ENCODE measurements at places on chromosomes 5 and 9.

DNA sequence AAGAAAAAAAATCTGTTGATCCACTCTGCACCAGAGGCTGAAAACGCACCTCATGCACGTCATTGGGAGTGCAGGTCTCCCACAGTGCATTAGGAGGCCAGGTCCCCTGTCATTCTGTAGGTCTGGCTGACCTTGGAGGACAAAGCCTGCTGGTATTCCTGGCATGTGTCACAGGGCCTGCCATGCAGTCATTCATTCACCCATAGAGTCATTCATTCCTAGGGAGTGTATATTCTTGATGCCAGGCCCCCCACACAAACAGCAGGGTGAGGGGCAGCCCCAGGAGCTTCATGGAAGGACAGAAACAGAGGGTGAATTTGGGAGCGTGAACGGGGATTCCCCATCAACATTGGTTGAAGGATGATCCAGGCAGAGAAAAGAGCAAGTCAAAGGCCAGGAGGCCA, 2.2 kb downstream of the GBGT1 start:
- no peak for DNase-seq

GRCh38 chr5:144774197-144774596, 603.5 kb downstream of the KCTD16 start:
- DNase-seq = no peak

DNA sequence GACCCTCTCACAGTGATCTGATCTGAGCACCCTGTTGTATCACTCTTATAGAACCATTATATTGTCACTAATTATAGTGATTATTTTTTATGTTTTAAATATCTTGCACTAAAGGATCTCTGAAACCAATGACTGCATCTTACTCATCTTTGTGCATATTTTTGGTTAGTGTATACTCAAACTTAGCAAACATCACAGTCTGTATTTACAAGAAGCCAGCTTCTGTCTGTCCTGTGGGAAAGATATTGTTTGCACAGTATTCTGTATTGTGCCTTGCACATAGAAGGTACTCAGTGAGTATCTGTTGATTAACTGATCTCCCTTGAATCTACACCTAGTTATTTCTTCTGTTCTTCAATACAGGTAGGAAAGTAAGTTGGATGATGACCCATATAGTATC, 131.5 kb downstream of the PAM start:
- DNase-seq = no peak

DNA sequence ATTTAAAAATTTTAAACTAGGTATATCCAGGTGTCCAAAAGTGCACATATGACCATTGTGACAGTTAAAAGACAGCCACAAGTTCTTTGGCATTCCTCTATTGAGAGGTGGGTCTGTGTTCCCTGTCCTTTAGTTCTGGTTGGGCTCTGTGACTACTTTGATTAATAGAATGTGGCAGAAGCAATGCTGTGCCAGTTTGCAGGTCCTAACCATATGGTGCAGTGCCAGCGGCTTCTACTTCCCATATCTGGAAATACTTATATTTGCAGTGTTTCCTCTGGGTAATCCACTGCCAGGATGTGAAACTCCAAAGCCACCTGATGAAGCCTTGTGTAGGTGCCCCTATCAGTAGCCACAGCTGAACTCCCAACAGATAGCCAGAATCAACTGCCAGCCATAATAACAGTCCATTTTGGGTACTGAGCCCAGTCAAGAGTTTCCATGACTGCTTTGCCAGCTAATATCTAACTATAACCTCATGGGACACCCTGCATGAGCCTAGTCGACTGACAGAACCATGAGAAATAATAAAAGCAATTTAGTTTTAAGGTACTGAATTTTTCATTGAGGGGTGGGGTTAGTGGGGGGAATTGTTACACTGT, 361.0 kb upstream of the SEMA6A start:
- DNase-seq = no peak

DNA sequence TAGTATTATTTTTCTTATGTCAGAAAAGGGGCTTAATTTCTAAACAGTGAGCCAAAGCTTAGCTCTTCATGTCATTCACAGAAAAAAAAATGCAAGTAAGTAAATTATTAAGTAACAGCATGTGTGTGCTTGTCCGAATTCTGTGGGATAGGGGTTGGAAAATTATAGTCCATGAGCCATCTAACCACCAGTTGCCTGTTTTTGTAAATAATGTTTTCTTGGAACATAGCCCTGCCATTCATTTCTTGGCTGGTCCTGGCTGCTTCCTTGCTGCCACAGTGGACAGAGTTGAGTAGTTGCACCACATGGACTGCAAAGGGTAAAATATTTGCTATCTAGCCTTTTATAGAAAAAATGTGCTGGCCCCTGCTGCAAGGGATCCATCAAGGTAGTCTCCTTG, 513.7 kb upstream of the WWC1 start:
- DNase-seq = no peak

GRCh38 chr5:146731909-146732659, 146.5 kb downstream of the PPP2R2B start:
- DNase-seq = no peak

DNA sequence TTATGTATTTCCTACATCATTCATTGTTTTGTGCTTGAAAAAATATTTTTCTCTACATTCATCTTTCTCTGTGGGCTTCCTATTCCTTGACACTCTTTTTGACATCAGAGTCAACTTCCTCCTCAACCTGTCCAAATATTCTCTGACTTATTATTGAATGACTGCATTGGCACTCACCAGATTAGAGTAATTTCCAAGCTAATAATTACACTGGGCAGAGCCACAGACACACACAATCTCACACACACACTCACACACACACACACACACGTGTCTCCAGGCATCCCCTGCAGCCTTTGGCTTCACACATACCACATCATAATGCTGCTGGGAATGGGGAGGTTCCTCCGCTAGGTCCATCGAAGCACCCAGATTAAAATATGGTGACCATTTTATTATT, 184.5 kb downstream of the SYK start:
- DNase-seq = no peak

- DNase-seq = no peak
Observed at GRCh38 chr9:113669522-113670115, 206.1 kb downstream of the RGS3 start.
